ENCODE measurements at places on chromosomes 11 and 22. TPM values are rescaled to one million over a fixed set of nuclear protein-coding genes. Genes with fewer than 3 reads are reported as not detected.

Gene DDI1
- not detected for polyA plus RNA-seq

Gene MYO7A
- 3.1 TPM for polyA plus RNA-seq

Gene CCDC116
- polyA plus RNA-seq = not detected

Gene GLYATL1
- polyA plus RNA-seq = not detected

GRCh38 chr22:29478326-29479276, 1.4 kb upstream of the NEFH start:
- peak; percentile 46 for DNase-seq

- DNase-seq = no peak
Observed at GRCh38 chr11:92401520-92401919, 176.9 kb downstream of the FAT3 start.

- peak; percentile 33 for DNase-seq
Observed at GRCh38 chr11:125517116-125517770, 21.2 kb upstream of the FEZ1 start.

GRCh38 chr22:40397396-40397795, 27.0 kb downstream of the SGSM3 start:
- no peak for DNase-seq

- DNase-seq = no peak
Observed at GRCh38 chr11:129866311-129866710, 29.1 kb downstream of the NFRKB start.

DNA sequence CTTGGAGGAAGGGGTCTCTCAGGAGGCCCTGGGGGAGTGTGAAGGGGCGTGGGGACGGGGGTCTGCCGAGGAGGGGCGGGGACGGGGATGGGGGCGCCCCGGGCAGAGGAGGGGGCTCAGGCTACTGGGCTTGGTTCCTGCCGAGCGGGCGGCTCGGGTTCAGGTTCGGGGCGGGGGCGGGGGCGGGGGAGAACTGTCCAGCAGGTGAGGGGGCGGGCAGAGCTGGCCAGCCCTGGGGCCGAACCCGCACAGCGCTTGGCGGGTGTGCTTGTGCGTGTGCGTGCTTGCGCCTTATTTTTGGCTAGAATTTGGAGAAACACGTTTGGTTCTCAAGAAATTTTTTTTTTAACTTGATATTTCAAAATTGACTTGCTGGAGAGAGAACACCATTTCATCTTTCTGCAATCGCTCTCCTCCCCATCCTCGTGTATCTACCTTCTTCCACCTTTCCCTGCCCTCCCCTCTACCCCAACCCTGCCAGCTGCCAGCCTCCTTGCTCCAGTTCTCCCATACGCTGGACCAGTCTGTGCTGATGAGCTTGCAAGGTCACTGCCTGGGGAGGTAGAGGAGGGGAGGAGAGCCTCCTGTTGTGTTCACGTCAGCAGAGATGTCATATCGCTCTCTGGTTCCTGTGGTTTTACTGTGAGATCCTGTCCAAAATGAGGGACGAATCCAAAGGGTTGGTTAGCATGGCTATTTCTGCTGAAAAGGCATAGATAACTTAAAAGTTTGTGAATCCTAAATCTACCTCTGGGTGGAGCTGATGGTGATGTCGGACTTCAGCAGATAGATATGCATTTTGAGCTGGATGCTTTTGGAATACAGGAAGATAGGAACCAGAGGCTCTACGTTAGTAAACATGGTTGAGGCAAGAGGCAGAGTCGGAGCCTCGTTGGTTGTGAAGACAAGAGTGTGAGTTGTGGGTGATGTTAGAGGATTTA, 668 bp downstream of the MADD start:
- no peak for DNase-seq
